GM04503 (cell line): ENCODE measurements at places on chromosomes 1 and 21.

DNA sequence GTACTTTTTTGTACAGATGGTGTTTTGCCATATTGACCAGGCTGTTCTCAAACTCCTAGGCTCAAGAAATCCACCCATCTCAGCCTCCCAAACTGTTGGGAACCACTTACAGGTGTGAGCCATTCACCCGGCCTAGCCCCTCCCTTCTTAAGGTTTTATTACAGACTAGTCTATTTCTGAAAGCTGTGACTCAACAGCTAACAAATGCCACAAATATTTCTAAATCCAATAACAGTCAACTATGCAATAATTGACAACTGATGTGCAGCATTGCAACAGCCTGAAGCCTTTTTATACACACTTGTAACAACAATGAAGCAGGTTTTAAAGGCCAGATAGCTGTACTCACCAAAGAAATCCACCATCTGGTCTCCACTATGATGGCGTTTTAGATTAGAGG lies 51.4 kb downstream of the GRIK1 start:
- DNase-seq = no peak

GRCh38 chr1:228918335-228918734 lies 183.1 kb downstream of the RHOU start:
- DNase-seq = no peak

- peak; percentile 89 for DNase-seq
Observed at GRCh38 chr21:33685613-33686197, 43.4 kb downstream of the ITSN1 start.

DNA sequence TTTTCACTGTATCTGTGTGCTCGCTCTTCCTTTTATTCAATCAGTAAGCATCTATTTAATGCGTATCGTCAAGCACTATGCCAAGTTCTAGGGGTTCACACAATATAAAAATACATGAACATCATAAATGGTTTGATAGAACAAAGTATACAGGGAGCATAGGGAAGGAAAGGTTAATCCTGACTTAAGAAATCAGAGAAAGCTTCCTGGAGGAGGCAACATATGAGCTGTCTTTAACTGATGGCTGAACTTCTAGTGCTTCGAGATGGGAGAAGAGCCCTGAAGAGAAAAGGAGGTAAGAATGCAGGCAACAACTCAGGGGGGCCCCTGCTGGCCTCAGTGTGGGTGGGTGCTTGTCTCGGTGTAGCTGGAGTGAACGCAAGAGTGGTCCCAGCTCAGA lies 63.6 kb upstream of the GALNT2 start:
- DNase-seq = no peak

- no peak for DNase-seq
Observed at GRCh38 chr21:33362044-33362555, 37.3 kb downstream of the IFNAR1 start.

GRCh38 chr1:178928976-178929375 lies 58.1 kb upstream of the ANGPTL1 start:
- DNase-seq = no peak

GRCh38 chr1:66433611-66434010 lies 100.3 kb upstream of the SGIP1 start:
- DNase-seq = no peak

DNA sequence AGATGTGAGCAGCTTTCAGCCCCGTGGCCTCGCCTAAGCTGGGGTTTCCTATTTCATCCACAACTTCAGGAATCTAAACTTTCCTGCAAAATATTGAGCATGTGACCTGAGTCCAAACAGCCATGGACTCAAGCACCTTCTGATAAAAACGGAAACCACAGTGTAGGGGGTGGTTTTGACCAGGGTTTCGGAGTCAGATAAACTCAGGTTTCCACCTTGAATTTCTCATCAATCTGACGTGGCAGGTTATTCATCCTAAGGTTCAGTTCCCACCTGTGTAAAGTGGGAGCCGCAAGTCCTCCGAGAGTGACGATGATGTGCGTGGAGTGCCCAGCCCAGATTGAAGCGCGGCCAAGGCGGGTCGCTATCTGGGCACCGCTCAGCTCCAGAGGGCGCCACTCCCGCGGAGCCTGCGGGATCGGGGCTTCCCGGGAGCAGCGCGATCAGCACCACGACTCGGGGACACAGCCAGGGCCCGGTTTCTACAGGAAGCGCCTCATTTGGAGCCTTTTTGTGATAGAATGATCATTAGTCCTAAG lies 871 bp upstream of the ETS2 start:
- DNase-seq = no peak

GRCh38 chr1:39086386-39086785 lies 60.2 kb downstream of the NDUFS5 start:
- no peak for DNase-seq

GRCh38 chr21:15063081-15063813 lies 1.6 kb downstream of the NRIP1 start:
- no peak for DNase-seq

- DNase-seq = no peak
Observed at GRCh38 chr1:164337394-164337793, 221.6 kb upstream of the PBX1 start.

DNA sequence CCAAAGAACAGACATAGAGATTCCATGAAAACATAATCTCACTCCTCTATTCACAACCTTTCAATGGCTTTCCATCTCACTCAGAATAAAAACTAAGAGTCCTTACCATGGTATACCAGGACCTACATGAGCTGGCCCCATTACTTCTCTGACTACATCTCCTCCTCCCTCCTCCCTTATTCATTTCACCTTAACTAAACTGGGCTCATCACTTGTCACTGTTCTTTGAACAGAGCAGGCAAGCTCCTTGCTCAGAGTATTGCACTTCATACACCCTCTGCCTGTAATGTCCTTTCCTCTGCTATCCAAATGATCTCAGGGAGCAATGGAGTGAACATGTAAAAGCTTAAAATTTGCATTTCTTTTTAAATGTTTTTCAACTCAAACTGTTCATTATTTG lies 142.0 kb downstream of the MRPL39 start:
- DNase-seq = no peak

GRCh38 chr1:201686714-201687455 lies 142.1 kb upstream of the IPO9 start:
- DNase-seq = no peak

GRCh38 chr21:43727519-43728153 lies 8.7 kb downstream of the PDXK start:
- no peak for DNase-seq

DNA sequence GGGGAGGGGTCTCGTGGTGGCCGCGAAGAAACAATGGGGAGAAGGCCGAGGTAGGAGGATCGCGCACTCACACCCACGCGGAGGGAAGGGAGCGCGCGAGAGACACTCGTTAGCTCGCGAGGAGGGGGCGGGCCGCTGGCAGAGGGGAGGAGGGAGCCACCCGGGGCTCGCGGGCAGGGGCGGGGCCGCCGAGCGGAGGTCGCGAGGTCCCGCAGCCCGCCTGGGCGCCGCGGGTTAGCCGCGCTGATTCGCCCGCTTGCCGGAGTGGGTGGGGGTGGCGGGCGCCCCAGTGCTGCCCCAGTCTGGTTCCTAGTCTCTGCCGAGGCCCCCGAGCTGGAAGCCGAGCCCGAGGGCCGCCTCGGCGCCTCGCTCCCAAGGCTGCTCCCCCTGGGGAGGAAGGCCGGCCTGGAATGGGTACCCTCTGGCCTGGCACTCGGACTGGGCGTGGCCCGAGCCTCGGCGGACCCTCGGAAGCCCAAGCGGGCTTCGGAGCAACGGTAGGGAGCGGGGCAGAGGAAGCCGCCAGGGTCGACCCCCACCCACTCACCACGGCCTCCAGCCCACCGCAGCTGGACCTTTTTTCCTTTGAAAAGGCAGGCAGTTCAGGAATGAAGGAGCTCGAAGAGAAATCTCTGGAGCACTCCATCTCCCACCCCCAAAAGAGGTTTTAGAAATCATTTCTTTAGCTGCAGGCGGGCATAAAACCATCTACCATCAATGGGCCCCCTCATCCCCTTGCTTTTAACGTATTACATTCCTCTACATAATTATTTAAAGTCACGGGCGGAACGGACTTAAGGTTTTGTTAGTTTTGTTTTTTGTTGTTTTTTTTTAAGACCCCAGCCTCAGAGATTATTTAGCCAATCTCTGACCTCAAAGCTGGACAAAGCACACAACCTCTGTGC lies 722 bp upstream of the TUT4 start:
- DNase-seq = no peak
